ENCODE measurements at places on chromosomes 6 and 20.

- DNase-seq: no peak
Measured at GRCh38 chr6:85544776-85545175, 48.9 kb downstream of the SNX14 start.

- DNase-seq: no peak
Measured at GRCh38 chr6:14075095-14075503, 42.5 kb upstream of the CD83 start.

DNA sequence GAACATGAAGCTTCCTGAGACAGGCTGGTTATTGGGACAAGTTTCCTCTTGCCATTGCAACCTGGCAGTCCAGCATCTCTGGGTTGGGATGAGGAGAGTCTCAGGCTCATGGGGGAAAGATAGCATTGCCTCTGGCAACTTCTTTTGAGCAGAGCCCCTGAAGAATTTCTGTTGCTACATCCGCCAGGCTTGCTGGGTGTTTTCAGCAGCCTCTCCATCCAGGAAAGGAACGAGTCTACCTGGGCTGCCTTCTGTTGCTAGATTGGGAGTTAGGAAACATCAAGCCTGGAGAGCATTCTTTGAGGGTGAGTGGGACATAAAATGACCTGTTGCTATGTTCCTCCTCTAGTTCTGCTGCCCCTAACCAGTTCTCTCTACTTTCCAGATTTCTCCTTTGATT is 313.5 kb downstream of the RFPL4B start:
- no peak for DNase-seq

- DNase-seq: no peak
Measured at GRCh38 chr20:37737826-37738420, 44.1 kb downstream of the CTNNBL1 start.

- no peak for DNase-seq
Measured at GRCh38 chr6:163708466-163708865, 293.9 kb downstream of the QKI start.

DNA sequence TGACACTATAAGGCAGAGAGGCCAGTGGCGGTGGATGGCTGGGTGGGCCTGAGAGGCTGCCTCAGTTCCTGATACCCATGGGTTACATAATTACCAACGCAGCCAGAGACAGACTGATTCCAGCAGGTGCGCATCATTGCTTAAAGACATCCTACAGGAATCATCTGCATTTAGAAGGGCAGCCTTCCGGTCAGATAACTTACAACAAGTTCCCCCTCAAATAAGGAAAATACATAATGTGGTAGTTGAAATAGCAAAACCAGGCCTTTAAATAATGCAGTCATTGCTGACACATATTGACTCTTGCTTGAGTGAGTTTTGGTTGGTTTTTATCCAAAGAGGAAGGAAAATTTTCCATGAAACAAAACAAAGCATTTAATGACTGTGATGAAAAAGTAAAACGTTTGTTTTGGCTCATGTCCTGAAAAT is 81.9 kb downstream of the SIM1 start:
- no peak for DNase-seq

DNA sequence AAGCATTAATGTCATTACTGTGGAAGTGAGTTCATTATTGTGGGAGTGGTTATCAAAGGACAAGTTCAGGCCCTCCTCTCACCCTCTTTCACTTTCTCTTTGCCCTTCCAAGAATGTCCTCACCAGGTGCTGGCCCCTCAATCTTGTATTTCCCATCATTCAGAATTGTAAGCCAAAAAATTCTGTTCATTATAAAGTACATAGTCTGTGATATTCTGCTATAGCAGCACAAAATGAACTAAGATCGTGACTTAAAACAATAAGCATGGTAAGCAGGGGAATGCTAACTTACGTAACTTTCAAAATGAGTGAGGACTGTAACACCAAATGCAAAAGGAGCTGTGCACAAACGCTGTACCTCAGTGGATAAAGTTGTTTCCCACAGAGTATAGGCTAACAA is 515.7 kb upstream of the BTBD3 start:
- DNase-seq: no peak

- no peak for DNase-seq
Measured at GRCh38 chr20:24610341-24611115, 141.1 kb downstream of the SYNDIG1 start.

DNA sequence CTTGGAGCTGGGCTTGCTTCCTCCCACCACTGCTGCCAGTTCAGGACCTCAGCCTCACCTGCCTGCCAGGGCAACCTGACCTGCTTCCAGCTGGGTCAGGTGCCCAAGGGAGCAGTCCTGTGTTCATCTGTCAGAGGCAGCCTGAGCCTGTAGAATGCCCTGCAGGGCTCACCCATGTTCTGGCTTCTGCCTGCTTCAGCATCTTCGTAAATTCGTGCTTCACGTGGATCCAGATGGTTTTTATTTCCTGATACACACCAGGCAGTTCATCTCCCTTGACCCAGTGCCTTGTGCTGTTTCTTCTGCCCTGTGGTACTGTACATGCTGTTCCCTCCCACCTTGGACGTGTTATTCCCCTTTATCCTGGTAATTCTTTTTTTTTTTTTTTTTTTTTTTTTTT is 50.2 kb downstream of the ARID1B start:
- DNase-seq: no peak

GRCh38 chr6:82795940-82796339 is 269.7 kb downstream of the UBE3D start:
- no peak for DNase-seq

DNA sequence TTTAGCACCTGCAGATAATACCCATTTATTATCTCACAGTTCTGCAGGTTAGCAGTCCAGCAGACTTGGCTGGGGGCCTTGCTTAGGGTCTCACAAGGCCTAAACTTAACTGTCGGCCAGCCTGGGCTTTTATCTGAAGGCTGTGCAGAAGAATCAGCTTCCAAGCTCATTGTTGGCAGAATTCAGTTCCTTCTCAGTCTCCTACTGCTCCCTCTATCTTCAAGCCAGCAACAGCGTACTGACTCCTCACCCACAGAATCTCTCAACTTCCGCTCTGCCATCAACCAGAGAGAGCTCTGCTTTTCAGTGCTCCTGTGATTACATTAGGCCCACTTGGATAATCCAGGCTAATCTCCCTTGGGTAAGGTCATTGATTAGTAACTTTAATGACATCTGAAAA is 30.2 kb upstream of the NHSL1 start:
- no peak for DNase-seq

DNA sequence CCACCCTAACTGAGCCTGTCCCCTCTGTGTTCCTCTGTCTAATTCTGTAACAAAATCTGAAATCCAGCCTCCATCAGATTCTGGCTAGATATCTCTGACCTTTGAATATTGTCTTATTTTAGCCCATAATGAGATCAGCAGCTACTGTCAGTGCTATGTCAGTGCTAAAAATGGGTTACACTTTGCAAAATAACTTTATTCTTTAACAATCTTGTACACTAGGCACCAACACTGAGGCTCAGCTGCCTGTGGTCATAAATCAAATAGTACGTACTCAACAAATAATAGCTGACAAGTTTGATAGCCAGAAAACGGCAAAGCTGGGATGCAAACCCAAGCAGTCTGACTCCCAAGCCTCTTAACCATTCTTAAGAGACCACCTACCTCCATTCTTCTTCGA is 22.1 kb downstream of the TTPAL start:
- DNase-seq: no peak

GRCh38 chr6:169950558-169950957 is 199.1 kb downstream of the ERMARD start:
- no peak for DNase-seq

DNA sequence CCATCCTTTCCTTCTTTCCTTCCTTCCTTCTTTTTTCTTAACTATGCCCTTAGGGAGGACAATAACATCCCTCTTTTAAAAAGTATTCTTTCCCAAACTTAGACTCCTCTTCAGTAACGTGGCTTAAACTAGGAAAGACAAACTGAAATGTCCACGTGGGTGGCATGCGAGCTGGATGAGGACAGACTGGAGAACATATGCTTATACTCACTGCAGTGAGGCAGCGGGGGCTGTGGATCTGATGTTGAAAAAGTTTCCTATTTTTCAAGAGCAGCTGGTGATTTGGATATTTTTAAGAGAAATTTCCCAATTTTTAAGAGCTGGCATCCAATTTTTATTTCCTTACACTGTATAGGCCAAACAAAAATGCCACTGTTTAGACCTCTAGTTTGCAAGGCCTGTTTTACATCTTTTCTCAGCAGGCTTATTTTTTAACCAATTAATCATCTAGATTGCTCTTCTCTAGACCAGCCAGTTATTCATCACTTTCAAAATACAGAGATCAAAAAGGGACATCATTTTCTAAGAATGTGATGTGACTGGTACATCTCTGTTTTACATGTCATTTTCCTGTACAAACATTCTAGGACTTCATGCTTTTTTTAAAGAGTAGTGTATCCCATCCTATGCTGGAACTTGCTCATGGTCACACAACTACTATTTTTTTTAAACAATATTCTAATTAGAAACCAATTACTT is 226.5 kb downstream of the BTBD9 start:
- no peak for DNase-seq

DNA sequence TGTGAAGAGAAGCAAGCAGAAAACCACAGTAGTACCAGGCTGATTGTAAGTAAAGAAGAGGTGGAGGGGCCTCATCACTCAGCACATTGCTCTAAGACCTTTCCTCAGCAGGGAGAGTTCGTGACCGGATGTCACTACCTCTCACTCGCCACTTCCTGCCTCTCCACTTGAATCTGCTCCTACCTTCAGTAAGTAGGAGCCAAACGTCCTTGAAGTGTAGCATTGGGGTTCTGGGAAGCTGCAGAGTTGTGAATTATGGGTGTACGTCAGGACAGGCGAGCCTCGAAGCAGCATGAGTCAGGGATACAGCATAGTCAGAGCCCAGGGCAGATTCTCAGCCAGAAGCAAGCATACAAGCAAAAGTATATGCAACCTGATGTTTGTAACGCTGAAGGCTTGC is 224.9 kb downstream of the PHACTR1 start:
- DNase-seq: no peak

DNA sequence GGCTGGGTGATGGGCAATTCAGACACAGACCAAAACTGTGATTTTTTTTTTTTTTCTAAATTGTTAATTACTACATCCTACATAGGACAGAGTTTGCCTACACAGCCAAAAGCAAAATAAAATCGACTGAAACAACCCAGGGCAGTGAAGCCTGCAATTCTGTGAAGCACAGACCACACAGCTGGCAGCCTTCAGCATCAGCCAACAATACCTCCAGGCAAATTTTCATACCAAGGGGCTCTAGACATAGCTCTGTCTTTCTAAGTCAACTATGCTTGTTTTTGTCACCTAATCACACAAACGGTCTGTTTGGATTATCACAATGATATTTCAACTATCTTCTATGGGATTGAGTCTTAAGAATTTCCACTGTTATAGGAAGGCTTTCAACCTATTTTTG is 17.6 kb downstream of the RMND1 start:
- DNase-seq: no peak

GRCh38 chr6:162345051-162345511 is 382.5 kb downstream of the PRKN start:
- DNase-seq: no peak

DNA sequence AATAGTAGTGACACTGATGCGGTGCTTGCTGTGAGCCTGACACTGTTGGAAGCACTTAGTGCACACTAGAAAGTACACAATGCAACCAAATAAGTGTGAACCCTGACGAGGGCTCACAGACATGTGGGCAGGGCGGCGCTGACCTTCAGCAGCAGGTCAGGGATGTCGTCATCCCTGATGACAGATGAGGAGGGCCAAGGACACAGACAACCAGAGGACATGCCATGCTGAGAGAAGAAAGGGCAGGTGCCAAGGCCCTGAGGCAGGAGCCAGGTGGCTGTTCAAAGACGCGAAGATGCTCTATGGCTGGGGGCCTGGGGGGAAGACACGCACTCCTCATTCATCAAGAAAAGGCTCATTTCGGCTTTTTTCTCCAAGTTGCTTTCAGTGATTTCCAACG is 176.4 kb upstream of the CST7 start:
- no peak for DNase-seq

DNA sequence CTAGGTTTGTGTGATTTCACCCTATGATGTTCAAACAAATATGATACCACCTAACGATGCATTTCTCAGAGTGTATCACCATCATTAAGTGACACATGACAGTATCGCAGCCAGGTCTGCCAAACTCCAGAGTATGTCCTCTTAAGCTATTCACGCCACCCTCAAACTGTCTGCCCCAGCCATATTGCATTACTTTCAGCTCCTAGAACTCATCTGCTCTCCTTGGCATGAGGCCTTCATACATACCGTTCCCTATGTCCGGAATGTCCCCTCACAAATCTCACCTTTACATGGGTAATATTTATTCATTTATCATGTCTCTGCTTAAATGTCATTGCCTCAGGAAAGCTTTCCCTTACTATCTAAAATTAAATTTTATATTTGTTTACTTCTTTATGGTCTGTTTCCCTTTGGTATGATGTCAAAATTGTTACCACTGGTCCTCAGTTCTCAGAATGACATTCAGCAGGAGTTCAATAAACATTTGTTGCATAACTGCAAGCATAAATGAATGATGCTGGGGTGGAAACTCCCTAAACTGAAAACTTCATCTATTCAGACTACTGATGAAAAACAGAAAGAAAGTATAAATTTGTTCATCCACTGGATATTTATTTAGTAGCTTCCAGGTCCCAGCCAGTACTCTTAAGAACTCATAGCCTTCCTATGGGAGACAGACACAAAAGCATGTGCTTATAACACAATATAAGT is 3.2 kb downstream of the SESN1 start:
- no peak for DNase-seq

- no peak for DNase-seq
Measured at GRCh38 chr6:158793432-158793831, 25.7 kb downstream of the EZR start.

DNA sequence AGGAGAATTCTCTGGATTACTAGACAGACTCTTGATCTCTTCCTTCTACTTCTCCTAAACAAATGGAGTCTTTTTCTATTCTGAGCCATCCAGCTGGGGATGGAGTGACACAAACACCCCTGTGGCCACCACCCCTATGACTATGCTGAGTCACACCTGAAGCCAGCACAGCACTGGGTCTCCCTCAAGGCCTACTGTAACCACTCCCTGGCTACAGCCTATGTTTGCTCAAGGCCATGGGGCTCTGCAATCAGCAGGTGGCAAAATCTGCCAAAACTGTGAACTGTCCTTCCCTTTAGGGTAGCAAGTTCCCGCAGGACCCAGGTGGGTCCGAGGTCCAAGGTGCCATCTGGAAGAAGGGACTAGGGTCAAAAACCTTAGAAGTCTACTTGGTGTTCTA is 132.3 kb downstream of the TINAG start:
- no peak for DNase-seq

DNA sequence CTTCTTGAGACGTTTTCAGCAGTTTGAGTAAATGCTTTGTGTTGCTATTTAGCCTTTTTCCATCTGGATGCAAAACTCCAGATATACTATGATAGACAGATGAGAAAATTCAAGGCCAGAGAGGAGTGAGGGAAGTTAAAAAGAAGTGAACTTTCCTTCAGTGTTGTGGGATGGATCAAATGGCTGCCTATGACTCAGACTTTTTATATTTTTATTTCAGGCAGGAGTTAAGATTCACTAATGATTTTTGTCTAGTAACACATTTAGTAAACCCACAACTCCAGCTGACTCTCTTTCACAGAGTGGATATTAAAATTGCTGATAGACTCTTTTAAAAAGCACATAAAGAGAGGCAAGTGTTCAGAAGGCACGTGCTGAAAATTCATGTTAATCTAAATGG is 23.2 kb upstream of the PTCHD4 start:
- no peak for DNase-seq
